ENCODE measurements at places on chromosomes 1 and 21.

- DNase-seq: no peak
These were observed 283.6 kb downstream of the NPHP4 start for GRCh38 chr1:5708346-5709245.

DNA sequence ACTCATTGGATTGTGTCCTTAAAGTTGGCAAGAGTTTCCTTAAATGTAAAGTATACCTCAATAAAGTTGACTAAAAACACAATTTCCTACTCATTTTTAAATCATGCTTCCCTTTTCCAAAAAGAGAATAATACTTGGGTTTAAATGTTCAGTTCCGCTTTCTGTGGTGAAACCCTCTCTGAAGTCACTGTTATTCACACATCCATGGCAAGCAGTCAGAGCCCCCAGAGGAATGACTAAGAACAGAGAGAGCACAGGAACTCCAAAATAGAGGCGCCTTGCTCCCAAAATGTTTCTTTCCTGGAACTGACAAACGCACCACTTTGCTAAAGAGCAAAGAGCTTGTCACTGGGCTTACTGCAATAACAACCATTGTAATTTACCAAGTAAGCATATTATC, 142.5 kb downstream of the TIAM1 start:
- DNase-seq: peak; percentile 73

- DNase-seq: peak; percentile 58
These were observed 22.7 kb upstream of the TRIM67 start for GRCh38 chr1:231139125-231139649.

- DNase-seq: no peak
These were observed 36.3 kb upstream of the NFASC start for GRCh38 chr1:204834336-204834735.

DNA sequence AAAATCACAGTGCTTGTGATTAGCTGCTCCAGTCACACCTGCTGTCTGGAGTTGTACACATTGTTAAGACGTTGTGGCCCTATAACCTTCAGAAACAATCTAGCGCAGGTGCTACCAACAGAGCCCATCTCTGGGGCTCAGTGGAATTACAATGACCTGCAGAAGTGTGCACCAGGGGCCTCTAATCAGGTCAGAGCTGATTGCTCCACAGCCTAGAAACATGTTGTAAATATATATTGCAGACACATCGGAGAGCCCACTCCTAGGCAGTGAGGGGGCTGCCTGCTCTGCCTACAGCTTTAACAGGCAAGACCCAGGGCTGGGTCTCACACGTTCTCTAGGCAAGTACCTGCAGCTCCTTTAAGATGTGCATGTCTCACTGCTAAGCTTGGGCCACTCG, 302.0 kb downstream of the SIPA1L2 start:
- DNase-seq: no peak

DNA sequence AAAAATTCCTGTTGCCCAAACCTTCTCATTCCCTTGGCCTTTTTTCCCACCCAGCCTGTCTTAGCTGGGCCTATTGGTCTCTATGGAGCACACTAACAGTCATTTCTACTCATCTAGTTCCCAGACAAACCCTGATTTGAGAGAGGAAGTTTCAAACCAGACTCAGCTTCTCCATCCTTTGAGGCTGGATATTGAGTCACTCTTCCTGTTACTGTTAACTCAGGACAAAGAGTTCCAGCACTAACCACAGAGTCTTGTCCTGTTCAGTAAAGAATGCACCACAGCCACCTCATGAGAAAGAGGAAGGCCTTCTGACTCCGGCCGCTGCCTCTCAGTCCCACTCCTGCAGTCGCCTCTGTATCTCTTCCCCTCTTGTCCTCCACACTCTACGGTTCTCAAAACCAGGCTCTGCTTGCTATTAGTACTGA, 137.8 kb downstream of the PTPRC start:
- peak; percentile 90 for DNase-seq

GRCh38 chr1:99784809-99785255, 18.4 kb upstream of the FRRS1 start:
- DNase-seq: no peak

DNA sequence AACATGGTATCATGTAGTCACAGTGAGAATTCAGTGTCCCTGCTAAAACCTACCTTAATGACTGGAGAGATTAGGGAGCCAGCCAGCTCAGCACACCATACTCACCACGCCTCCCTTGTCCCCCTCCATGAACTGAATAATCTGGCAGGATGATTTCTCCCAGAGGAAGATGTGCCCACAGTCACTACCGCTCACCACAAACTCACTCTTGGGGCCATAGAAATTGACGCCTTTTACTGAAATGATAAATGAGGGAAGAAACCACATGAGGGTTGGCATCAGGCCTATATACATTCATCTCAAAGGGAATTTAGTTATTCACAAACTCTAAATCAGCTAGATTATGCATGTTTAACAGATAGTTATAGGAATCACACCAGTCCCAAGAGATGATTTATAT, 17.4 kb downstream of the PEA15 start:
- peak; percentile 34 for DNase-seq

GRCh38 chr1:98068016-98068415, 147.2 kb upstream of the DPYD start:
- no peak for DNase-seq

GRCh38 chr1:2291577-2291976, 63.5 kb downstream of the SKI start:
- DNase-seq: no peak

- no peak for DNase-seq
These were observed 172.3 kb downstream of the RWDD3 start for GRCh38 chr1:95406279-95406678.

DNA sequence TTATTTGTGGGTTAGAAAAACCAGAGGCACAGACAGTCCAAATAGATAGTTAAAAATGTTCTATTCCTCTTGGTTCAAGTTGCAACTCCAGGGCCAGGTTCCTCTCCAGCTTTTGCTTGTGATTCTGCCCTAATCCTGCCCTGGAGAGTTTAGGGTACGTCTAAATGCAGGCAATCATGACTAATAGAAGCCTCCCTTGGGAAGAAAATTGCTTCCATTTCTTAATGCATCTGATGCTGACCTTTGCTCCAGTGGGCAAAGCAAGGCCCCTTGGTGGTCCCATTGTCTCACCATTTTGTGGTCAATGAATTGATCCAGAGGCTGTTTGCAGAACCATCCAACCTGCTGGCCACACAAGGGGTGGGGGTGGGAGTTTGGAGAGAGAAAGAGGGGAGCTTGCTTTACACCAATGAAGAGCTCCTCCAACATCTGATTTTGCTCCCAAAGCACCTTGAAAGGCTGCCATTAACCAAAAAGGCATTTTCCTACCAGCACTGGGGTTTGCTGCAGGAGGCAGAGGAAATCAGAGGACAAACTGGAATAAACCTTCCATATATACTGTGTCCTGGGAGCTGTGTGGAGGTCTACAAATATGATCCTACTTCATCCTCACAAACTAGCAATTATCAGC, 31.3 kb downstream of the C8B start:
- no peak for DNase-seq

DNA sequence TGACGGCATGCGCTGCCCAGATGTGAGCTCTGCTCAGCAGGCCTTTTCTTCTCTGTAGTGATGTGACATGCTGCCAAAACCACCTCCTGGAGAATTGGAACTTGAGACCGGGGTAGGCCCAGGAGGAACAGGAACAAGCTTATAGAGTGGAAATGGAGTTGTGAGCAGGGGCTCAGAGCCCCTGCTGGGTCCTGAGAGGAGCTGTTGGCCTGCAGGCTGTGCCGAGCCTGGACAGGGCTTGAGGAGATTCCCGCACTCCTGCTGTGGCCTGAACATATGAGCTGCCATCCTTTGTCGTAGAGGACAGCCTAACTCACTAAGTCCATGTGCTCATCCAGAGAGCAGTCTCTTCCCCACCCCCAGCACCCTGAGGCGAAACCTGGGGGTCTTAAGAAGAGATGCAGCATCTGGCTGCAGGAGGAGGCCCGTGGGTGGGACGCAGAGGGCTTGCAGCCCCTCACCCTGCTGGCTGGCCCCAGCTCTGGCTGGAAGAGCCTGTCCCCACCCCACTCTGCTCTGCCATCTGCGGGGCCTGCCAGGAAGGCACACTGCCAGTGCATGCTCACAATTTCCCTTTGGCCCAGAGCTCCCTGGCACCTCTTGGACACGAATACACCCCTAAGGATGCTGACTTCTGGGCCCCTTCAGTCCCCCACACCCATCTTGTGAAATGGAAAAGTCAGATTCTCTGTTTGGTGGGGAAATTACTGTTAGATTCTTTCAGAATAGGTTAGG, 42.5 kb downstream of the PTPRF start:
- DNase-seq: no peak

DNA sequence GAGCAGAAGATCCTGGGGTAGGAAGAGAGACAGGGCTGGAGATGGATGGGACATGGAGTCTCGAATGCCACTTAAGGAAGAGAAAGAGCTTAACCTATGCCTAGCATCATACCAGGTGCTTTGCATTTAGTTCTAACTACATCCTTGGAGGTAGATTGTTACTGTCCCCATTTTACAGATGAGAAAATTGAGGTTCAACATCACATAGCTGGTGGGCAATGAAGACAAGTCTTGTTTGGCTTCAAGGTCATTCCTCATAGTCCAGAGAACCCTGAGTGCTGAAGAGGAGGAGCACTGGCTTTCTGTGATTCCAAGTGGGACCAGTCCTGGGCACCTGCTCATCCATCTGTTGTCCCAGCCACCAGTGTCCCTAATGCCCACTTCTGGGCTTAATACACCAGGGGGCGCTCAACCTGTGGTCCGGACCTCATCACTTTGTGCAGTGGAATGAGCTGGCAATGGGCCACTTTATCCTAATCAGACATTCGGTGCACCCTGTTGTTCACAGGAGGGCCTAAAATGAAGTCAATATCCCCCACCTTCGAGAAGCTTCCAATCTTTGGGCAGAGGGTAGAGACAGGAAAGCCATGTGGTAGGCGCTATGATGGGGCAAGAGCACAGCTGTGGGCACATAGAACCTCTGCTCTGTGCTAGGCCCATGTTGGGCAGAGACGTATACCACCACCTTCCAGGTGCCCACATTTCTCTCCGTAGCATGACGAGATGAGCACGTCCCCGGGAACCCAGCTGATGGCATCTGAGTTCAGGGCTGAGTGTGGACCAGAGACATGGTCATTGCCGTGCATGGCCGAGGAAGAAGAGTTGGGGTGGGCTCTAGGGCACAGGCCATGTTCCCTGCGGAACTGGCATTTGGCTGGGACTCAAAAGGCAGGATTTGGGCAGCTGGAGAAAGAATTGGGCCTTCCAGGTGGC, 9.2 kb downstream of the RPS6KA1 start:
- DNase-seq: no peak

DNA sequence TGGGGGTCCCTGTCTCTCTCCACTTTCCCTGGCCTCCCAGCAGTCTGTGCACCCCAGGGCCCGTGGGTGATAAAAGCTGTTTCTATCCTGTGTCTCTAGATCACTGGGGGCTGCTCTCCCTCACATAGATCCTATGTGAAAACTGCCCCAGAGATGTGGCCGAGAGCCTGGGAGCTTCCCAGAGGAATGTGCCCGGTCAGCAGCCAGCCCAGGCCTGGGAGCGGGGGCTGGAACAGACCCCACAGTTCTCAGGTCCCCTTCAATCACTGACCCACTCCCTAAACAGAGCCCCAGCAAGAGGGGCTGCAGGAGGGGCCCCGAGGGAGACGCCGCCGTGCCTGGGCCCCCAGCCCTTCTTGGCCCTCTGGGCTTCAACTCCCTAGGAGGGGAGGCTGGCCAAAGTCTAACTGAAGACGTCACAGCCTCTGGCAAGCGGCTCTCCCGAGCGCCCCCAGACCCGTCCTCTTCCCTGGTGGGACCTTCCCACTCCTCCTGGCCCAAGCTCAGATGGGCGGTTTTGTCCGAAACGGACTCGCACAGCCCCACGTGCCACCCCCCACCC, 403 bp downstream of the MXRA8 start:
- no peak for DNase-seq

- no peak for DNase-seq
These were observed 653.4 kb downstream of the KIF26B start for GRCh38 chr1:245807954-245808719.

GRCh38 chr1:148318904-148319242, 164.2 kb downstream of the PPIAL4G start:
- no peak for DNase-seq

DNA sequence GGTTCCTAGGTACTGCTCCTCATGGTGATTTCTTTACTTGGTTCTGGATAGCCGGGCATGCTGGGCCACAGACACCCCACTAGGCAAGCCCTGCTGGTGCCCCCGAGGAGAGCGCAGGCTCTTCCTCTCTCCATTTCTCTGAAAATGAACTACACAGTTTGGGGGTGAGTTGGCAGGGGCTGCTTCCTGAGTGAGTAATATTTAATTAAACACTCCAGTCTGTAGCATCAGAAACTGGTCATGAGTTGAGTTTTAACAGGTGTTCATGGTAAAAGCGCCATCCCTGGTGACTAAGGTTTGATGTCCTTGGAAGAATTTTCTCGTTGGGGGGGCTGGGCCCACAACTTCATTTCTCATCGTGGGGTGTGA, 1.7 kb downstream of the SPSB1 start:
- no peak for DNase-seq

GRCh38 chr1:30138891-30139290, 584.5 kb downstream of the MATN1 start:
- no peak for DNase-seq

DNA sequence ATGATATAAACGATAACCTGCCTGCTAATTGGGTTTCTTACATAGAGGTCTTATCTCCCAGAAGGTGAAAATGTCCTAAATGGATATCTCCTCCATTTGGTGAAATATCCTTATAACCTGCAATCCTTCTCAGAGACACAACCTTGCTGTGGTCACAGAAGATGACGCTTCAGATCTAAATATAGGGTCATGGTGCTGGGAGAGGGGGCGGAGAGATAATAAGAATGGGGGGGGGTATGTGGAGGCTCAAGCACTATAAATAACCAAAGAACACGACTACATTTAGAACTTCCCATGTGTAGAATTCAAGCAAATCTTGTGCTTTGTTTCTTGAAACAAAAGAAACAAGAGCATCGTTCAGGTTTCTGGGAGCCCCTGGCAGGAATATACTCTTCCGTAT, 260.6 kb upstream of the ESRRG start:
- DNase-seq: no peak

DNA sequence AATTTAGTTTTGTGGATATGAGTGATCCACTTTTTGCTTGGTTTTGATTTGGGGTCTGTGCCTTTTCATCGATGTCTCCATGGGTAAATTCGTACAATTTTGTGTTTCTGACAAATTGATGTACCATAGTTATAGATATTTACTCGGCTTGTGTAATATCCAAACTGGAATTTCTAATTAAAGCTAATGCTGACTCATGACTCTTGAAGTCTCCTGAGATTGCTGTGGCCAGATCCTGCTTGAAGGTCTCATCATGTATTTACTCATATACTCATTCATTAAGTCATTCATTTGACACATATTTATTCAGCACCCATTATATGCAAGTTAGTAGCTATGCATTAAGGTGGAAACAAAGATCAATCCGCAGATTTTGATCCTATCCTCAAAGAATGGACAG, 423.2 kb downstream of the RWDD3 start:
- DNase-seq: no peak

GRCh38 chr21:41043014-41043413, 124.9 kb upstream of the BACE2 start:
- no peak for DNase-seq

Data from muscle of back (tissue), 13 donors.